ENCODE measurements at places on chromosomes 6 and 20.

- DNase-seq = no peak
These were observed 55.0 kb upstream of the BHLHE23 start for GRCh38 chr20:63061771-63062100.

DNA sequence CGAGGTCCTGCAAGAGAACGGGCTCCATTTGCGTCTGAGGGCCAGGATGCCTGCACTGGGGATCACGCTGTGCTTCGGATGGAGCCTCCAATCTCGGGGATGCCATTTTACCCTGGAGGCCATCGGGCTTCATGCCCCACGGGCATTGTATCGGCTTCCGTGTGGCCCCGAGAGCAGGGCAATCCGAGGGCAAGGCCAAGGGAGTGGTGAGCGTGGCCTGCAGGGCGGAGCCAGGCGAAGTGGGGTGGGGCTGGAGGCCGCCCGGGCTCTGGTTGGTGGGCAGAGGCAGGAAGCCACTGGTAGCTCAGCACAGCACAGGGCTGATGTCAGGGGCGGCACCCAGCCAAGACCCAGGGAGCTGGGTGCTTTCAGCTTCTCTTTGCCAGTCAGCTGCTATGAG lies 57.5 kb upstream of the BHLHE23 start:
- DNase-seq = no peak

DNA sequence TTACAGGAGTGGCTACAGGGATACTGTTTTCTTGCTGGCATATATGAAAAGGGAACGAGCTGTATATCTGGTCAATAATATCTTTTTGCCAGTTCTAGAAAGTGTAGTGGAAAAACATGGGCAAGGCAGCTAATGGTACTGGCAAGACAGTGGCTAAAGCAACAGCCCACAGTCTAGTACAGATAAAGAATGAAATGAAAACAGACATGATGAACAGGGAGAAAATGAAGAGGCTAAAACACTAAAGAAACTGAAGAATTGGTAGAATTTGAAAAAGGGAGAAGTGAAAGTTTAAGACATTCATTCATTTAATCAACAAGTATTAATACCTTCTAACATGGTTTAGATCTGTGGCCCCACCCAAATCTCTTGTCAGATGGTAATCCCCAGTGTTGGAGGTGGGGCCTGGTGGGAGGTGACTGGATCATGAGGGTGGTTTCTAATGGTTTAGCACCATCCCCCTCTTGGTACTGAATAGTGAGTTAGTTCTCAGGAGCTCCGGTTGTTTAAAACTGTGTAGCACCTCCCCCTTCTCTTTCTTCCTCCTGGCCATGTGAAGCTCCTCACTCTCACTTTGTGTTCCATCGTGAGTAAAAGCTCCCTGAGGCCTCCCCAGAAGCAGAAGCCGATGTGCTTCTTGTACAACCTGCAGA lies 18.1 kb downstream of the FAM184A start:
- no peak for DNase-seq

DNA sequence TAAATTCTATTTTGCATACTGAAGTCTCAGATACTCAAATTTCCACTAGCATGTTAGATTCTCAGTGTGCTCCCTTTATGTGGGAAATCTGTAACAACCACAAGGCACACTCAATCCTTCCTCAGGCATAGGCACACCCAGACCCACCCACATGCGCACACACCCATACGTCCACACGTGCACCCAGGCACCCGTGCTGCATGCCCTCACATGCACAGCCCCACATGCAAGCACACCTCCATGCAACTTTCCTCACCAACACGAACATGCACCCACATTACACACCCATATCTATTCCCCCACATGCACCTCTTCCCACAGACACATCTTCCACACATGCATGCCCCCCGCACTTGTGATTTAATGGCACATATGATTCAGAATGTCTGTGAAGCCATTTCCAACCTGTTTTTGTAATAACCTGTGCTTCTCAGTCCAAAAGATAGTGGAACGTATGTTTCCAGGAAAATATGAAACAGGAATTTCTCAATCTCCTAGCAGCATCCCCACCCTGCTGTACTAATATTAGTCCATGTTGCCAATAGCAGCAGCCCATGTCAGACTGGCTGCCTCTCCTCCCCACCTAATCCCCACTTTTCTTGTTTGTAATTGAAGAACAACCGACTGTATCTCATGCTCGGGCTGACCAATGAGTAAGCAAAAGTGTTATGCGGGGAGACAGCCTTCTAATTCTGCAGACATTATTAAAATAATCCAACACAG lies 11.3 kb upstream of the CYP24A1 start:
- no peak for DNase-seq

- DNase-seq = no peak
These were observed 120.6 kb downstream of the GRM4 start for GRCh38 chr6:34025112-34025807.

GRCh38 chr6:165231581-165232561 lies 77.5 kb downstream of the C6orf118 start:
- no peak for DNase-seq

GRCh38 chr20:44314870-44315269 lies 3.9 kb upstream of the FITM2 start:
- no peak for DNase-seq

GRCh38 chr20:53657732-53658131 lies 64.1 kb upstream of the ZNF217 start:
- DNase-seq = no peak

GRCh38 chr6:160117137-160117536 lies 4.5 kb upstream of the SLC22A1 start:
- DNase-seq = no peak

DNA sequence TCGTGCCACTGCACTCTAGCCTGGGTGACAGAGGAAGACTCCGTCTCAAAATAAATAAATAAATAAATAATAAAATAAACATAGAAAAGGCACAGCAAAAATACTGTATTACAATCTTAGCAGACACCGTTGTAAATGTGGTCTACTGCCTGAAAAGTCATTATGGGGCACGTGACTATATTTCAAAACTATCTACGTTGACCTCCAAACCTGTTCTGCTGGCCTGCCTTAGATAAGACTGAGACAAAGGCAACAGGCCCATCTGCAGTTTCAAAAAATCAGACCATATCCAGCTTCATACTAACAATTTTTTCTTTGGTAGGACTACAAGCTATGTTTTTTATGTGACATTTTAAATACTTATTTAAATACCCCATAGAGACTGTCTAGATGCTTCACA lies 59.1 kb downstream of the AGPAT4 start:
- no peak for DNase-seq

- DNase-seq = peak; percentile 67
These were observed 442.1 kb downstream of the BCKDHB start for GRCh38 chr6:80548532-80548931.

- DNase-seq = no peak
These were observed 138.0 kb upstream of the ARID1B start for GRCh38 chr6:156639009-156639721.

- peak; percentile 100 for DNase-seq
These were observed 8.0 kb upstream of the IER3 start for GRCh38 chr6:30752157-30752927.

DNA sequence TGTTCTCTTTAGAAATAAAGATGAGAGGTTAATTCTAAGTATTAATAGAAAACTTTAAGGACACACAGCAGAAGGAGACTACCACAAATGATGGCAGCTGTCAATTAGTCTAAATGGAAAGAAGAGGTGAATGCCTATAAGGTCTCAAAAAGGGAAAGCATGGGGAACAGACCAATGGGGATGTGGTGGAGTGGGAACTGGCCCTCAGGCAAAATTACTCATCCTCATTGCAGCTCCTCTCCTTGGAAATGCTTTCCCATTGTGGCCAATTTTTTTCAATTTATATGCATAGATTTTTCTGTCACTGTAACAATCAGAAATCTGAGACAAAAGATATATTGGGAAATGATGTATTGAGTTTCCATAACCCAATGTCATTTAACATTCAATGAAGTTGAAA lies 222.9 kb upstream of the DEFB112 start:
- DNase-seq = no peak

GRCh38 chr6:108127826-108128225 lies 38.0 kb upstream of the NR2E1 start:
- DNase-seq = no peak

DNA sequence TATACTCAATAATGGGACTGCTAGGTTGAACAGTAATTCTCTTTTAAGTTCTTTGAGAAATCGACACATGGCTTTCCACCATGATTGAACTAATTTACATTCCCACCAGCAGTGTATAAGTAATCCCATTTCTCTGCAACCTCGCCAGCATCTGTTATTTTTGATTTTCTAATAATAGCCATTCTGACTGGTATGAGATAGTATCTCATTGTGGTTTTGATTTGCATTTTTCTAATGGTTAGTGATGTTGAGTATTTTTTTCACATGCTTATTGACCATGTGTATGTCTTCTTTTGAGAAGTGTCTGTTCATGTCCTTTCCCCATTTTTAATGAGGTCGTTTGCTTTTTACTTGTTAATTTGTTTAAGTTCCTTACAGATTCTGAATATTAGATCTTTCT lies 66.5 kb downstream of the STK4 start:
- DNase-seq = peak; percentile 34

DNA sequence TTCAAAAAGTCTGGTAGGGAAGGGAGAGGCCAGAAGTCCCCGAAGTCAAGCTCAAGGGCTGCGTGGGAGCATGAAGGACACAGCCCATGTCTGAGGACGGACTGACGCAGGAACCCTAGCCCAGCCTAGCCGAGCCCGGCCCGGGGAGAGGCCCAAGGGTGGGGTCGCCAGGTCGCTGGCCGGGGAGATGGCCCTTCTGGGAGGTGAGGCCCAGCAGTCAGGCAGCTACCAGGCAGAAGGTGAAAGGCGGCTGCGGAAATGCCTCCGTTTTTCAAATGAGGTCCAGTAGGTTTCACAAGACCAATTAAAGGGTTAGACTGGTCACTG lies 44.6 kb downstream of the WDR27 start:
- no peak for DNase-seq

DNA sequence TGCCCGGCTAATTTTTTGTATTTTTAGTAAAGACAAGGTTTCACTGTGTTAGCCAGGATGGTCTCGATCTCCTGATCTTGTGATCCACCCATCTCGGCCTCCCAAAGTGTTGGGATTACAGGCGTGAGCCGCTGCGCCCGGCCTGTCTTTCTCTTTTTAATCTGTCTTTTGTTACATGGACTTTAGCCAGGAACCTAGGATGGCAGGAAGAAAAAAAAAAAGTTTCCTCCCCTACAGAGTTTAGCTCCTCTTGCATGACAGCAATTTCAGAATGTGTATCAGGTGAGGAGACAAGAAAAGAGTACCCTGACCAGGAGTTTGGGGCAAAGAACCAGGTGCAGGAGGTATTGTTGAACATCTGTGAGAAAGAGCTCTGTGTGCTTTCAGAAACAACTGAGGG lies 21.4 kb upstream of the TXLNB start:
- DNase-seq = no peak

GRCh38 chr20:37229357-37229756 lies 32.3 kb downstream of the GHRH start:
- DNase-seq = no peak
